ENCODE measurements at places on chromosomes 5 and 9. TPM values are rescaled to one million over a fixed set of nuclear protein-coding genes. Genes with fewer than 3 reads are reported as not detected.
A peak's percentile ranks its signal among the peaks of the same experiment; 100 is the strongest.

- no peak for DNase-seq
- no peaks in the 10 kb centered on the region for H3K27me3 ChIP-seq
- H3K27ac ChIP-seq, result no peak overlapping the region
- H3K4me3 ChIP-seq, result no peak overlapping the region
- no peaks in the 10 kb centered on the region for H3K4me1 ChIP-seq
- no peaks in the 10 kb centered on the region for H3K36me3 ChIP-seq
Measured at GRCh38 chr9:4780651-4781050, 12.1 kb upstream of the RCL1 start.

- H3K27ac ChIP-seq, result no peak overlapping the region
- H3K36me3 ChIP-seq, result no peaks in the 10 kb centered on the region
- no peaks in the 10 kb centered on the region for H3K4me1 ChIP-seq
- no peak overlapping the region for H3K4me3 ChIP-seq
Measured at GRCh38 chr5:9781275-9781674, 151.1 kb upstream of the TAS2R1 start.

- H3K36me3 ChIP-seq, result no peaks in the 10 kb centered on the region
- no peak overlapping the region for H3K27ac ChIP-seq
- DNase-seq, result no peak
Measured at GRCh38 chr5:120465436-120465961, 1.4 kb downstream of the PRR16 start.

- H3K4me3 ChIP-seq, result no peak overlapping the region
- no peaks in the 10 kb centered on the region for H3K27me3 ChIP-seq
- no peaks in the 10 kb centered on the region for H3K4me1 ChIP-seq
- H3K36me3 ChIP-seq, result no peaks in the 10 kb centered on the region
Measured at GRCh38 chr5:147920420-147921030, 14.2 kb upstream of the C5orf46 start.

DNA sequence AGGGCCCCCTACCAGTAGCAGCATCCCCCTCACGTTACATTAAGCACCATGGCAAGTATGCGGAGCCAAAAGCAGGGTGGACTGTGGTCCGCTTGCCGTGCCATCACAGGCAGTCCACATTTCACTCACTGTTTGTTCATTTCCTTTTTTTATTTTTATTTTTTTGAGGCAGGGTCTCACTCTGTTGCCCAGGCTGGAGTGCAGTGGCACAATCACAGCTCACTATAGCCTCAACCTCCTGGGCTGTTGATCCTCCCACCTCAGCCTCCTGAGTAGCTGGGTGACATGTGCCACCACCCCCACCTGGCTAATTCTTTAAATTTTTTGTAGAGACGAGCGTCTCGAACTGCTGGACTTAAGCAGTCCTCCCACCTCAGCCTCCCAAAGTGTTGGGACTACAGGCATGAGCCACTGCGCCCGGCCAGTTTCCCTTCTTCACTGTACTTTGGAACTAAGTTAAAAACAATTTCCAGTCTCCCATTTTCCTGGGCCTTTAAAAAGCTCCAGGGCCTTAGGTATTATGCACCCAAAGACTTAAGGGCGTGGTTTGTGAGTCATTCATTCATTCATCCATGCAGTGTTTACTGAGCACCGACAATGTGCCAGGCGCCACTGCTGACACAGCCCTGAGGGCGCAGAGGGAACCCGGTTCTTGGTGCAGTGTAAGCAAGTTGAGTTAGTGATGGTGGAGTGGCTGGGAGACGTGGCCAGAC, 19.9 kb downstream of the PRRX2 start:
- no peak overlapping the region for H3K27ac ChIP-seq
- no peak for DNase-seq
- H3K27me3 ChIP-seq, result no peaks in the 10 kb centered on the region

GRCh38 chr5:168737066-168737465, 157.9 kb upstream of the PANK3 start:
- H3K4me3 ChIP-seq, result no peak overlapping the region
- no peak for DNase-seq
- no peak overlapping the region for H3K27ac ChIP-seq
- H3K27me3 ChIP-seq, result no peaks in the 10 kb centered on the region

DNA sequence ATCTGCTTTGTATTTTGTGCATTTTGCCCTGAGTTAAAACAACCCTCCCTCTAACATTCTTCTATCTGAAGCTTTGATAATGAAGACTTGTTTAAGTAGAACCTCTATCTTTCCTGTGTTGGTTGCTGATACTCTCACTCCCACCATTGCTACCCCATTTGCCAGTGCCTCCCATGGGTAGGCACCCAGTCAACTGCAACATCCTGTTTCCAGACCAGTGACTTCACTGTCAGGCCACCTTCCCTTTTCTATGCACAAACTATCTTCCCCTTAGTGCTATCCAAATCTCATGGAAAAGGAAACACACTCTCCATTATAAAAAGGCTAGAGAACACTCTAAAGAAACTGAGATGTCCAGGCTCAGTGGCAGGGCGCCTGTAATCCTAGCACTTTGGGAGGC, 5.6 kb upstream of the IARS1 start:
- H3K36me3 ChIP-seq, result no peaks in the 10 kb centered on the region
- no peak overlapping the region for H3K4me3 ChIP-seq
- peak overlapping the region; percentile 48 for H3K27ac ChIP-seq

DNA sequence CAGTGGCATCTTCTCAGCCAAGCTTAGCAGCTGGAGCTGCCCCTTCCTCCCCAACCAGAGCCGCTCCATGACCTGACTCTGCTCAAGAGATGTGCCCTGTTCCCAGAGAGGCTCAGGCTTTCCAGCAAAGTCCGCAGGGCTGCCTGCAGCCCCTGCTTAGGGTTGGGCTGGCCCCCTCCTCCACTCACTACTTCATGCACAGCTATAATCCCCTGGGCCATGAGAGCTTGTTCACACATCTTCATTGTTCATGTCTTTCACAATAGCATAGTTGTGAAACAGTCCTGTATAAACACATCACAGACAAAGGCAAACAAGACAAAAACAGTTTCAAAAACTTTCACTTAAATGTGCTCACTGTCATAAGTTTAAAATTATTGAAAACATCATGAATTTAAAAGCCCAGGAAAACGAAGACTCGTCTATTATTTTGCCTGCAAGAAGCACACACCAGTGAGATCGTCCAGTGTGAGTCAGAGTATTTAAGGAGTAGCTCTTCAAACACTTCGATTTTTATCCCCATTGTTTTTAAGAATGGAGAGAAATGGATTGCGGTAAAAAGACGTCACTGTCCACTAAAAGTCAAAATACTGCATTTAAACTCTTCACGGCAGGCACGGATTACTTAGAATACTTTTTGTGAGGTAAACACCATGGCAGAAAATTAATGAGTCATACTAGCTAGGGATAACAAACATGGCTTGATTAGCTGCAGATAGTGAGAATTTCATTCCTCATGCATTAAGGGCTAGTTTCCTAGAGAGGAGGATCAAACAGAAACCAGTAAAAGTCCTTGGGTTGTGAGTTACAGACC, 40.7 kb upstream of the S1PR3 start:
- no peaks in the 10 kb centered on the region for H3K27me3 ChIP-seq
- no peak overlapping the region for H3K27ac ChIP-seq
- DNase-seq, result no peak
- H3K4me1 ChIP-seq, result no peaks in the 10 kb centered on the region

GRCh38 chr9:132671620-132672412, 1.6 kb downstream of the GTF3C4 start:
- H3K27ac ChIP-seq, result peak overlapping the region; percentile 98
- H3K4me3 ChIP-seq, result peak overlapping the region; percentile 93
- no peaks in the 10 kb centered on the region for H3K27me3 ChIP-seq
- no peaks in the 10 kb centered on the region for H3K36me3 ChIP-seq
- DNase-seq, result no peak

GRCh38 chr5:95298651-95299050, 13.8 kb upstream of the MCTP1 start:
- DNase-seq, result no peak
- H3K27me3 ChIP-seq, result no peaks in the 10 kb centered on the region
- no peak overlapping the region for H3K27ac ChIP-seq
- no peak overlapping the region for H3K4me3 ChIP-seq
- H3K36me3 ChIP-seq, result no peaks in the 10 kb centered on the region

DNA sequence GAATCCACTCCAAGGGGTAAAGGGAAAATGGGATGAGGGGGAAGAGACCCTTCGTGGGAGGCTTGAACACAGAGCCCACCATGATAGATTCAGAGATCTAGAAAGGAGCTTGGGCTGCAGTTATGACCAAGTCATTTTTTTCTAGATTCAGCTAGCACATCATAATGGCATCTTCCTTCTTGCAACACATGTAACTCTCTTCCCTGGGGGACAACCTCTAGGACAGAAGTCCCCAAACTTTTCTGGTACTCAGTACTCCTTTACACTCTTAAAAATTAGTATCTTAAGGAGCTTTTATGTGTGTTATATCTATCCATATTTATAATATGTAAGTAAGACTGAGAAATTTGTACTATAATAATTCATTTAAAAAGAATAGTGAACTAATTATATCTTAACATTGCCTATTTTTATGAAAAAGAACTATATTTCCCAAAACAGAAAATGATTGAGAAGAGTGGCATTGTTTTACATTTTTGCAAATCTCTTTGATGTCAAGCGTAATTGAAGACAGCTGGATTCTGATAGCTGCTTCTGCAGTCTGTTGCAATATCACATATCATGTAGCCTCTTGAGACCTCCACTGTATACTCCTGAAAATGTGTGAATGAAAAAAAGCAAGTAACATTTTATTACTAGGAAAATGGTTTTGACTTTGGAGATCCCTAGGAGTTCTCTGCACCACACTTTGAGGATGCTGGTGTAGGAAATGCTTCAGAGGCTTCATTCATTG, 875 bp downstream of the ACO1 start:
- no peaks in the 10 kb centered on the region for H3K36me3 ChIP-seq
- peak overlapping the region; percentile 69 for H3K4me3 ChIP-seq
- H3K4me1 ChIP-seq, result 0 out of 2 replicates have a peak, but pooled peaks cover 3% of the 10 kb centered on the region
- no peak for DNase-seq
- H3K27ac ChIP-seq, result no peak overlapping the region

- no peaks in the 10 kb centered on the region for H3K36me3 ChIP-seq
- H3K4me1 ChIP-seq, result peaks cover 4% of the 10 kb centered on the region
- H3K27ac ChIP-seq, result no peak overlapping the region
- H3K4me3 ChIP-seq, result no peak overlapping the region
- H3K27me3 ChIP-seq, result no peaks in the 10 kb centered on the region
Measured at GRCh38 chr5:107555425-107556090, 115.2 kb downstream of the EFNA5 start.

- H3K4me1 ChIP-seq, result peaks cover 4% of the 10 kb centered on the region
- H3K27ac ChIP-seq, result no peak overlapping the region
- no peak overlapping the region for H3K4me3 ChIP-seq
- H3K36me3 ChIP-seq, result no peaks in the 10 kb centered on the region
- H3K27me3 ChIP-seq, result peaks cover 2% of the 10 kb centered on the region
- no peak for DNase-seq
Measured at GRCh38 chr9:132804576-132805295, 73.3 kb downstream of the AK8 start.

SLCO6A1 gene
- not detected for total RNA-seq

PROP1 gene
- not detected for total RNA-seq

WDR38 gene
- not detected for total RNA-seq

NTRK2 gene
- 0.59 TPM for total RNA-seq

IFNW1 gene
- total RNA-seq, result not detected

PCDHB13 gene
- total RNA-seq, result 0.05 TPM

SLC22A4 gene
- 0.13 TPM for total RNA-seq
